ENCODE measurements at places on chromosomes 4 and X. TPM values are rescaled to one million over a fixed set of nuclear protein-coding genes. Genes with fewer than 3 reads are reported as not detected.

- DNase-seq: no peak
Observed at GRCh38 chr4:128393101-128393704, 105.6 kb upstream of the PGRMC2 start.

DNA sequence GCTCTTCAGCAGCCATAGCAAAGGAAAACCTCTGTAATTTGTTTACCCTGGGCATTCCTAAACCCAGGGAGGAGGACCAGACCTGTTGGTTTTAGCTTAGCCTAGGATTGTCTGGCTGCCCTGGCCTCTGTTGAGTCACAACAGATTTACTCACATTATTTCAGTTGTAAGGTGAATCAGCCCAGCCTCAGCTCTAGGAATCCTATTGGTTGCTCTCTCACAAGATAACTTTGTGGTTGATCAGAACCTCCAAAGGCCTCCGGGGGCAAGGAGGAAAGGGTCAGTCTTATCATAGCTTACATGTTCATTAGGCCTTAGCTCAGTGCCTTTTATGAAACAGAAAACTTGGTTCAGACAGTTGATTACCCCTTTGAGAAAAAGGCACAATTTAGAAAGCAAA lies 41.0 kb downstream of the PDK3 start:
- no peak for DNase-seq

- no peak for DNase-seq
Observed at GRCh38 chr4:85029453-85029852, 63.0 kb upstream of the WDFY3 start.

GRCh38 chrX:140057001-140057411 lies 91.7 kb upstream of the CXorf66 start:
- peak; percentile 51 for DNase-seq

GRCh38 chr4:118741301-118741855 lies 56.2 kb downstream of the METTL14 start:
- DNase-seq: no peak

DNA sequence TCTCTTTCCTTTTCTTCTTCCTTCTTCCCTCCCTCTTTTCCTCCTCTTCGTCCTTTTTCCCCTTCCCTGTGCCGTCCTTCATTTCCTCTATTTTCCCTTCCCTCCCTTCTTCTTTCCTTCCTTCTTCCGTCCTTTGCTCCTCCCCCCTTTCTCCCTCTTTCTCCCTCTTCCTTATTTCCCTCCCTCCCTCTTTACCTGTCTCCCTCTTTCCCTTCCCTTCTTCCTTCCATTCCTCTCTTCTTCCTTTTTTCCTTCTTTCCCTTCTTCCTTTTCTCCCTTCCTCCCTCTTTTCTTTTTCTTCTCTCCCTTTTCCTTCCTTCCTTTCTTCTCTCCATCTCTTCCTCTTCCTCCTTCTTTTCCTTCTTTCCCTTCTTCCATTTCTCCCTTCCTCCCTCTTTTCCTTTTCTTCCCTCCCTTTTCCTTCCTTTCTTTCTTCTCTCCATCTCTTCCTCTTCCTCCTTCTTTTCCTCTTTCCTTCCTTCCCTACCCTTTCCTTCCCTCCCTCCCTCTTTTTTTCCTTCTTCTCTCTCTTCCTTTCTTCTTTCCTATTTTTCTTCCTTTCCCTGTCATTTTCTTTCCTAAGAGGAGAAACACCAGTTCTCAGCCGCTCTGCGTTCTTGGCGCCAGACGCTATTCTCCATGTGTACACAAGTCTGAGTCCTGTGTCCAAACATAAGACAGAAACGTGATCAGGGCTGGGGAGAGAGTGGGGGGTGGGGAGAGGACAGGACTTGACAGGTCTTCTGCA lies 597.1 kb downstream of the MID1IP1 start:
- DNase-seq: no peak

- DNase-seq: no peak
Observed at GRCh38 chr4:3119464-3119863, 45.0 kb downstream of the HTT start.

DNA sequence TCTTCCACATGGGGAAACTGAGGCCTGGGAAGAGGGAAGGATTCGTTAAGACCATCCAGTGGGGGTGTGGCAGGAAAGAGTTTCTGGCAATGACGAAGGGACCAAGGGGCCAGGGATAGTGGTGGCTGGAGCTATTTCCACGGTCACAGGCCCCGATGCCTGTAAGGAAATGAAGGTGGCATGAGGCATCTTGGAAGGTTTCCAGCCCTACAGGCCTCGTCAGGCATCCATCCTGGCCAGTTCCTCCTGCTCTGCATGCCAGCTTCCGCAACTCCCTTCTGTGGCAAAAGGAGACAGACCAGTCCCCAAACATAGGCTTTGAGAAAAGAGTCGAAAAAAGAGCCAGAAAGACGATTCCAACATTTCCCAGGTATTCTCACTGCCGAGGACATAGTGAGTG lies 9.2 kb upstream of the C4orf50 start:
- no peak for DNase-seq

GRCh38 chrX:107502316-107502715 lies 52.9 kb downstream of the FRMPD3 start:
- DNase-seq: no peak

DNA sequence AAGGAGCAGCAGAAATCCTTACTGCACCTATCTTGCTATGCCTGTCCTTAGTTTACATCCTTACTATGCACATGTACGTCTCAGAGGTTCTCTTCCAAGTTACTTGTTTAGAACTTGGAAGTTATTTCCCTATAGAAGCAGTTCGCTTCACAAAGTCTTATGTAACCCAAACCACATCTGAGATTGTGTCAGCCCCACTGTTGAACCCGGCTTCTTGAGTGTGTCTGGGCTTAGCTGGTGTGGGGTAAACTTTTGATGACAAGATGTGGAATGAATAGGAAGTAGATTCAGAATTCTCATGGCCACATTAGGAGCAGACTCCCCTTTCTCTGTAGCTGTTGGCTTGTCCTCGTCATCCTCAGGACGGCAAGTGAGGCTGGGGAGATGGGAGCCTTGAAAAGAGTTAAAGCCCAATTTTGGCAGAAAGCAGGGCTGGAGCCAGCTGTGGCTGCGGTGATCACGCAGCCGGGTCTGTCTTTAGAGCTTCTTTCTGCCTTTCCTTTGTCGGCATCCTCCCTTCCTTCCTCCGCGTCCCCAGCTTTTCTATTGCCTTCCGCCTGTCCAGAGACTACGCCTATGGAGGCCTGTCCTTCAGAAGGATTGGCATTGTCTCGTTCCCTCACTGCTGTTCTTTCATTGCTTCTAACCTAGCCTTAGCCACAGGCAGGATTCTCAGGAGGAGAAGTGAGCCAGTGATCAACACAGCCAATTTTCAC lies 23.0 kb upstream of the LIMCH1 start:
- DNase-seq: no peak

DNA sequence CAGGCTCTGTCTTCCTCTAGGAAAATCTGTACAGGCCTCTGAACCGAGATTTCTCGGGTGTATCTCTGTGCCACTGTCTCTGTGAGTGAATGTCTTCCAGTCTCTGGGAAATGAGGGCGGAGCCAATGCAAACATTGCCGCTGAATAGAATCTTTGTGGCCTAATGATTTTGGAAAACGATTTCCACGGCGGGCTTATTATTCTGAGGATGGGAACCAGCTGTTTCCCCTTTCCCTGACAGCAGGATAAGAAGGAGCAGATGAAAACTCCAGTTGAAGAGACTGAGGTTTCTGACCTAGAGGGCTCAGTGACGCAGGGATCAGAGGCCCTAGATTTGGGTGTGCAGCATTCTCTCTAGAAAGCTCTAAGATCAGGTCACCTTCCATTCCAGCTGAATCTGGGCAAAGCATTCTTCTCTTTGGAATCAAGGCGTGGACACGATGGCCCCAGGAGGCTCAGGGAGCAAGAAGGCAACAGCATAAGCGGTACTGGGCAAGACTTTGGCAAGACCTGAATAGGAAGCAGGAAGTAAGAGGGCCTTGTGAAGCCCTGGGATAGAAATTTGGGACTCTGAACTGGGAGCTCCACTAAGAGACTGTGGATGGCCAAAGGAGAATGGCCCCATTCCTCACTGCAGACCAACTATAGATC lies 47.3 kb downstream of the PJA1 start:
- no peak for DNase-seq

DNA sequence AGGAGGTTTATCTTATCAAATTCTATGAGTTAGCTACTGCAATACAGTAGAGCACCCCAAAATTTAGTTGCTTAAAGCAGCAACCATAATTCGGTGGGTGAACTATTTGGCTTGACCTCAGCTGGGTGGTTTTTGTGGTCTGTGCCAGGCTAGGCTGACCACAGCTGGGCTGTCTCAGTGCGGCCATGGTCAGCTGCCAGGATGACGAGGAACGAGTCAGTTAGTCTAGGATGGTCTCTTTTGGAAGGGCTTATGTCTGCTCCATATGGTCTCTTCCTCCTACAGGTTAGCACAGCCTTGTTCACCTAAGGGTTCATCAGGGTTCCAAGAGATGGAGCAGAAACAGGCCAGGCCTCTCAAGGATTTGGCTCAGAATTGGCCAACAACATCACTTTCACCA lies 210.4 kb downstream of the PALLD start:
- no peak for DNase-seq

DNA sequence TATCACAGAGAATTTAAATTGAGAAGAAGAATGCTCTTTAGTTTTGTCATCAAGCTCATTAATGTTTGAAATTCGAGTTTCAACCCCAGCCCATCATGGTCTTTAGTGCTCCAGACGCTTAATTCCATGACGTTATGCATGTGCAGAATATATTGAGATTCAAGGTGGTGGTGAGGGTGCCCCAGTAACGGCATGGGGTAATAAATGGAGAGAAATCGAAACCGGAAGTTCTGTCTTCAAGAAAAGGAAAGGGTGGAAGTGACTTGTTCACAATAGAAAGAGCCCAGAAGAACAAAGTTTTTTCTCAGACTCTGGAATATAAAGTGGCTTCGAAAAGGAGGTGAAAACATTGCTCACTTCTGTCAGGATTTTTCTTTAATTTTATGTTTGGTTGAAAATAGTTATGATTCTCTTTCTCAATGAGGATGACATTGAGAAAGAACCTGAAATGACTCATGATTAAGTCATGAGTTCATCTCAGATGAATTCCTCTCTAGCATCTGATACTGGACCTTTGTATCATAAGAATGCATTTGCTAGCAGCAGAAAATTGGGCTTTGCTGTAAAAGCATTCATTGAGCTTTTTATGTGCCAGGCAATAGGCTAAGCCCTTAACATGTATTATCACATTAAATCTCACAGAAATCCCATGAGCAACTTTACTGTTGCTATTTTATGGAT lies 779 bp upstream of the DDX60L start:
- no peak for DNase-seq

C4orf51 gene
- not detected for total RNA-seq

GAGE12J gene
- total RNA-seq: not detected

PDE5A gene
- total RNA-seq: 17.9 TPM

PITX2 gene
- total RNA-seq: not detected
